Caki2 (cell line): ENCODE measurements at places on chromosomes 1 and 21.
A peak's percentile ranks its signal among the peaks of the same experiment; 100 is the strongest.

- DNase-seq, result no peak
Measured at GRCh38 chr1:243497939-243498681, 242.3 kb downstream of the SDCCAG8 start.

DNA sequence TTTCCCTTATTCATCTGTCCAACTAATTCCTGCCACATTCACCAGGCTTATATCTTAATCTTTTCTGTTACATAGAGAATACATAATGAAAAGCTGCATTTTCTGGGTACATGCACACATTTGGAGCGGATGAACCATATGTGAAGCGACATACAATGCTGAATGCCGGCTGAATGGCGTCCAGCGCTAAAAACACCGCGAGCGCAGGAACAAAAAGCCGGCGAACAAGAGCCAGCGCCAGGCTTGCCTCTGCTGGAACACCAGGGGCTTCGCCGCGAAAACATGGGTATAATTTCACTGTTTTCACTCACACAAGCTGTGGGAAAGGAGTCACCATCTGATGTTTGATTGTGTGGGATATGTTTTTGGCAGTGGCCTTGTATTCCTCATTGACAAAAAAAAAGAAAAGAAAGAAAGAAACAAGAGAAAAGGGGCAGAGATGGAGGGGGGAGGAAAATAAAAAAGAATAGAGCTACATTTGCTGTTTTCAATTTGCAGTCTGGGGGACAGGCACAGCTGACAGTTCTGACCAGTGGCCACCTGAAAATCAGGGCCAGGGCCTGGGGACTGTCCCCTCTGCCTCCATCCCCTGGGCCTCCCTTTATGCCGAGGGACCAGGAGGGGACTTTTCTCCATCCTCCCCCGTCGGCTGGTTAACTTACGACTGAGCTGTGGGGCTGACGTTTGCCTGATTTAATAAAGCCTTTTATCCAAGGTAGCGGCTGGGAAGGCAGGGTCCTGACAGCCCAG is 70.2 kb upstream of the OLIG2 start:
- no peak for DNase-seq

GRCh38 chr1:108824051-108824450 is 32.8 kb downstream of the AKNAD1 start:
- no peak for DNase-seq

- no peak for DNase-seq
Measured at GRCh38 chr21:45461369-45461750, 56.4 kb downstream of the COL18A1 start.

GRCh38 chr1:92961131-92961895 is at the start of gene DIPK1A:
Gene DIPK1A, minus strand, starts transcription at chr1:92961462. Its CDS starts 33 bp downstream, at chr1:92961429.
- DNase-seq, result peak; percentile 73
